ENCODE measurements at places on chromosomes 6 and 20.

DNA sequence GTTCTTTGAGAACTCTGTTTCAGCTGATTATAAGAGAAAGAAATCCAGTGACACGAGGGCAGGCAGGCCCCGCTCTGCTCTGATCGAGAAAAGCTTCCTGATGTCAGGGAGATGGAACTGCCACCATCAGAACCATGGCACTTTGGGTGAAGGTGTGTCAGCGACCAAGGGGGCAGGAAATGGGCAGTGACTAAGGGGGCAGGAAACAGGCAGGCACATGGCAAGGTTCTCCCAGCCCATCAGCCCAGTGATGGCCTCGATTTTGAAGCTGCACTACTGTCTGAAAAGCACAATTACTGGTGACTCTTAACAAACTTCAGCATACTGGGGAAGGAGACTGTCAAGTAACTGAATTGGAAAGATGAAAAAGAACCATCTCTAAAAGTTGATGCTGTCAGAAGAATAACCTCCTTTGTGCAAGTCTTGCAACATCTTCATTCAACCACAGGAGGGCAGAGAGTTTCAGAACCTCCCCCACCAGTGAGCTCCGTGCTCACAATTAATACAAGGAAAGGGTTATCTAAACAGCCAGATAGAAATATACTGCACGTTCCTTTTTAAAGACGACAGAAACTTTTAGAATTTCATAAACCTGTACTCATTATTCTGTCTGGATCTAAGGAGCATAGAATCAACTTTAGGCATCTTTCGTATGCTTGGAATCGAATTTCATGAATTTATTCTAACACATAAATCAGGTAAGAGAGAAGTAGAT is 39.1 kb downstream of the TMX4 start:
- peak; percentile 13 for DNase-seq

DNA sequence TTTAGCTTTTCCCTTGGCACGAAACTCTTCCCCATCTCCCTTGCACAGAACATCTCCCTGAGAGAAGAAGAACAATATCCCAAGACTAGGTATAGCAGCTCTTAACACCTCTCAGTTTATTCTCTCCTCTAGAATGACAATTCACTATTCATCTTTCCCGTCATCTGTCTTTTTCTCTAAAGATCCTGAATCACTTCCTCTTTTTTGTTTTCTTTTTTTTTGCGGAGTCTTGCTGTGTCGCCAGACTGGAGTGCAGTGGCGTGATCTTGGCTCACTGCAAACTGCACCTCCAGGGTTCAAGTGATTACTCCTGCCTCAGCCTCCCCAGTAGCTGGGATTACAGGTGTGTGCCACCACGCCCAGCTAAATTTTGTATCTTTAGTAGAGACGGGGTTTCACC is 574.4 kb upstream of the MAP3K7 start:
- DNase-seq, result no peak

DNA sequence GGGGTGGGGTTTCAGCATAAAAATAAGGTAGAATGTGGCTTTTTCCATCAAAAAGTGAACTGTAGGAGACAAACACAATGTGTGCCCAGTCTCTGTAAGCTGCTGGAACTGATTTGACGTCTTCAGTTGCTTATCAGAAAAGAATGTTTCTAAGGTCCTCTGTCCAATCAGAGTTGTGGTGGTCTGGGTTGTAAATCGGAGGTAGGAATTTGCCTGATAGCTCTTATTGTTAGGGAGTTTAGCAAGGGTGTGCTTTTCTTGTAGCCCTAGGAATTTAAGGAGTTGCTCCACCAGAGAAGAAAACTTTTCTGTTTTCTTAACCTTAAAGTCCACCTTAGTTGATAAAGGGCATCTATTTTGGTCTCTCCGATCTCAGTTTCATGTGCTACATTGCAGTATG is 10.4 kb upstream of the SSTR4 start:
- no peak for DNase-seq

- no peak for DNase-seq
Measured at GRCh38 chr20:62872184-62872847, 10.7 kb upstream of the TCFL5 start.

- DNase-seq, result no peak
Measured at GRCh38 chr20:51687108-51687507, 81.1 kb downstream of the ATP9A start.

DNA sequence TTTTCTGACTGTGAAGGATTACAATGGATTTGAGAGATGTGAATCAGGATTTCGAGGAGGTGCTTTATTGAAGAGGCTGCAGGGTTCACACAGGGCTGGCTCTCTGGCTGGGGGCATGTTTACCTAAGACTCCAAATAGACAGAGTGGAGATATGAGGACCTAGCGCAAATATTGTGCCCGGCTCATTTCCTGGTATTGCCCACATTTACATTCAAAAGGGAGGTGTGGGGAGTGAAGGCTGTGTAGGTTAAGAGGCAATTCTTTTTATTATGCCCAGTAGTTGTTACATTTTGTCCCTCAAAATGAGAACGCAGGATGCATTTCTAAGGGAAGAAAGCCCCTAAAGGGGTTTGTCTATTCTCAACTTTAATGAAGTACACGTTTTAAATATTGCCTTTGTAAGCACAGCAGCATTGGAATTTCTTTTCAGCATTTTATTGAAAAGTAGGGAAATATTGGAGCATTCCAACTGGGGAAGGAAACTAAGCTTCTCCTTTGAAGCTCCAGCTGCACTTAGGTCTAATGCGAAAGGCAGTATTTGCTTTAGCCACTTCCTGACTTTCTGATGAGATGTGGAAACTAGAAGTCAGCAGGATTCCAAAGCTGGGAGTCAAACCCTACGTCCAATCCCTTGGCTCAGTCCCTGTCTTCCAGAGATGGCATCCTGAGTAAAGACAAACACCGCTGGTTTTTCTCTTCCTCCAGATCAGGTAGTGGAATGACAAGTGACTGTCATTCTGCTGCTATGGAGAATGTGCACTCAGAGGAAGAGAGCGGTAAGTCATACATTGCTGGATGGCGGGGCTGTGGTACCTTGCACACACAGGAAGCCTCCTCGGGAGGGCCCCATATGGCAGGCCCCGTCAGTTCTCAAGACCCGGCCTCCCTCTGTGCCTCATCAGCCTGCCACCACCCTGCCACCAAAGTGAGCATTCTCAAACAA is 70.7 kb downstream of the MYB start:
- DNase-seq, result no peak

DNA sequence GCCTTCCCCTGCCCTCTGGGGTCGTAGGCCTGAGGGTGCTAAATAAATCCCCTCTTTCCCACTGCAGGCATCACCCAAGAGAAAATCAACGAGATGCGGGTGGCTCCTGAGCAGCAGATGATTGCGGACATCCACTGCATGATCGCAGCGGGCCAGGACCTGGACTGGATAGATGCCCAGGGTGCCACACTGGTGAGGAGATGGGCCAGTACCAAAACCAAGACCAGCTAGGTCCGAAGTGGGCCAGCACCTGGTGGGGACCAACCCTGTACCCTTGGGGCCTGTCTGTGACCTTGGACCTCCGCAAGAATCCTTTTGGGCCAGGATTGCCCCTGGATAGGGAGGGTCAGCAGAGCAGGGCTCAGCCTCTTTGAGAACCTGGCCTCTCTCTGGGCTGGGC is 23.6 kb upstream of the FAM83D start:
- DNase-seq, result no peak

GRCh38 chr20:53087037-53087777 is 115.0 kb downstream of the TSHZ2 start:
- no peak for DNase-seq

DNA sequence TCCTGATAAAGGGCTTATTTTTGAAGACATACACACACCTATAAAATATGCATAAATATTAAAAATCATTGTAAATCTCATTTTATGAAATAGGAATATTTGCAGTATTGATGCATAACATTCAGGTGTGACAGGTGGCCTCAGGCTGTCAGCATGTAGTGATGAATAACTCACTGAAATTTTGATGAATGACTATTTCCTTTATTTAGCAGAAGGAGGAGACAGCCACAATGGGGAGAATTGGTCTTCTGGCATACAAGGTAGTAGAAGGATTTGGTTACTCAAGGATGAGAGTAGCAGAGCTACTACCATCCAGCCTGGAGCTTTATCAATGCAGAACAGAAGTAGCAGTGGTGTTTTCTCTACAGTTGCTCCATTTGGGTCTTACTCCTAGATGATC is 47.2 kb downstream of the RGS17 start:
- DNase-seq, result no peak

DNA sequence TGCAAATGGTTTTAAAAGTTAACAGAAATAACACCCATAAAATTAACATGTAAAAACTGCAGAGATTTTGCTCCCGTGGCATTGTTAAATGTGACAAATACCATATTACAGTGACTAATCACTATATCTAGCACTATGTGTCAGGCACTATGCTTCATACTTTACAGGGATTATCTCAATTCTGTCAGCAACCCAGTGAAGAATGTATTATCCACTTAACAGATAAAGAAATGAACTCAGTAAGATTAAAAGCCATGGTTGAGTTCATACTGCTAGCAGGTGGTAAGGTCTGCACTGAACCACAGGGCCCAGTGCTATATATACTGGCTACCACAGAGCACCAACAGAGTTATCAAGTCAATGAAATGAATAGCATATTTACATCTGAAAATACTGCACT is 65.4 kb downstream of the RWDD2A start:
- DNase-seq, result no peak

- no peak for DNase-seq
Measured at GRCh38 chr6:118319894-118320649, 228.0 kb upstream of the PLN start.

DNA sequence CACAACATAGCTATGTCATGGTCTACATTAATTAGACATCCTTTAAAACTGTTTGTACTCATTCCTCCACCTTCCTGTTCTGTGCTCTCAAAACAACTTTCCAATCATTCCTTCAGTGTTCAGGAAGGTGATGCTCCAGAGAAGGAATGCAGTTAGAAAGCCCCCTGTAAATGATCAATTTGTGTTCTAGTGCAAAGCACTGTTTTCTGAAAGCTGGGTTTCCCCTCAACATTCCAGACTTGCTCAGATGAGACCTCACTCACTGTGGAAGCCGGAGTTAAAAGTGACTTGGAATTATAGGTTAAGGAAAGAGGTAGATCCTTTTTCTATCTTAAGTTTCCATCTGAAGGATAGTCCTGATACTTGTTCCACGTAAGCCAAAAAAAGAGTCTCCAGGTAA is 95.9 kb downstream of the BMP2 start:
- DNase-seq, result no peak

DNA sequence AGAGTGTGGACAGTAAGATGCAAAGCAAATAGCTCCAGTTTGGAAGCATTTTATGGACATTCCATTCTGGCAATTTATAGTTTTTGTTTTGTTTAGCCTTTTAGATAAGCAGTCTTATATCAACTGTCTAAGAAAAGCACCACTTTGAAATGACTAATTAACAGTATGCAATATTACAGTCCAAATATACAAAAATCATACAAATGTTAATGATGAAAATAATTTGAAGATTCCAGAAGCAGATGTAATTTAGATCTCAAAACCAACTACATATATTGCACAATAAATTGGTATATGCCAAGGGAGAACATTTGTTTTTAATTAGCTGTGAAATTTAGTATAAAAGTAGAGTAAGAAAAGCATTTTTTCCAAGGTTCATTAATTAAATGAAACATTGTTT is 158.8 kb downstream of the KIF6 start:
- DNase-seq, result no peak

DNA sequence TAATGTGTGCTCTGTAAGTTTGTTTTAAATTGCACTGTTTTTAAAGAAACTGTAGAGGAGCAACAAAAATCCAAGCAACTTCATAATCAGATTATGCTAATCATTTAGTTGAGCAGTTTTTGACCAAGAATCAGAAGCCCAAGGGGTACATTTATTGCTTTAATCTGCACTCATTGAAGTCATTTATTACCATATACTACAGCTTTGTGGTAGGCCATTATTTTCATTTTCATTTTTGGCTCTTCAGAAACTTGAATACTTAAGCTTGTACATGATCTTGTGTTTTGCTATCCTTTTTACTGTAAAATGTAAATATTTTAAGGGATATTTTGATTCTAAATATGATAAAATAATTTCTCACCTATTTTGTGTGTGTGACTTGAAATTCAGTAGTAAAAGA is 78.5 kb downstream of the PHF3 start:
- no peak for DNase-seq

GRCh38 chr6:45253453-45253852 is 74.7 kb upstream of the RUNX2 start:
- no peak for DNase-seq

DNA sequence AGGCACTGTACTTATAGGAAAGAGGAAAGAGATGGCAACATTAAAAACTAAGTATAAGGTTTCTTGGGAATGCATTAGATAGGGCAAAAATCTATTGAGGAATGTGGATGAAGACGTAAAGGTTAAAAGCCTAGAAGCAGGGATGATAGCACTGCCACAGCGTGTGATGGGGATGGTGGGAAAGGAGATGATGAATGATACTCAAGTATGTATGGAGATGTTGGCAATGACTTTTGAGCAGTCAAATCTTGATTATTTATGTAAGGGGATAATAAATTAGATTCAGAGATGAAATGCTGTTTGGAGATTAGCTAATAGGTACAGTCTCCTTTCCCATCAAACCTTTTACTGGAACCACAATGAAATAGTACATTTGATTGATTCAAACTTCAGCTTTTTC is 432.8 kb downstream of the GRIK2 start:
- DNase-seq, result no peak

DNA sequence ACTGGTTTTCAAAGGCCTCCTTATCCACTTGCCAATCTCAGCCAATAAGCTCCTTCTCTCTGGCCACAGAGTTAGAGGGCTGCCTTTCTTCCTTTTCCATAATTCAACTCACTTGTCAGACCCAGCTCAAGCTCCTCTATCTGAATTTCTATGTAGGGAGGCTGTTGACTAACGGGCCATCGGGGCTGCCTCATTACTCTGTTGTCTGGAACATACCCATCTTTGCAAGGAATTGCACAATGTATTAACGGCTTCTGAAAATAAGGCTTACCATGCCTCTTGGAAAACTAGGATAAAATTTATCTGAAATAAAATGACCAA is 28.5 kb upstream of the KIF6 start:
- no peak for DNase-seq

GRCh38 chr6:154901876-154902552 is 93.1 kb upstream of the TIAM2 start:
- peak; percentile 92 for DNase-seq

DNA sequence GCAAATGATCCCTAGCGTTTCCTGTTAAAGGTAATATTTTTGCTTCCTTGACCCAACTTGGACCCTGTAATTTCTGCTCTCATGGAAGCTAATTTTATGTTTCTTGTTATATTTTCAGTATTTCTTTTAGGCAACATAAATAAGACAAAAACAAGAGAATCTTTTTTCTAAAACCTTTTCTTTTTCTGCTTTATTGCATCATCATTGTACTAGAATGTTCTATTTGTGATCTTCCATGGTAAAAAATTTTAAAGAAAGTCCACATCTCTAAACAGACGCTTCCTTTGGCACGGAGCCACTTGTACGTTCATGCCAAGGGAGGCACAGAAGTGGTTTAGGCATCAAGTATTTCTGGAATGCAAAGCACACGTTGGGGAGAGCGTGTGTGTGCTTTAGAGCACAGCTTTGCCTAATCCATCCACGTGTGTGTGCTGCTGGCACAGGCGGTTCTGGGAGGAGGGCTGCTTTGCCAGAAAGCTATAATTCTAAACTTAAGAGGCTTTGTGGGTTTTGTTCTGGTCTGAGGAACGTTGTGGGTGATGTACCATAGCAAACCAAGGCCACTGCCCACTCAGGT is 98.3 kb downstream of the SASH1 start:
- no peak for DNase-seq

GRCh38 chr6:132937466-132937906 is 123.1 kb downstream of the RPS12 start:
- DNase-seq, result peak; percentile 57

- DNase-seq, result peak; percentile 12
Measured at GRCh38 chr6:136646377-136646776, 96.2 kb upstream of the MAP7 start.

Measured in cerebellar cortex (tissue), 1 donor.